ENCODE measurements at places on chromosomes 6 and 20.

DNA sequence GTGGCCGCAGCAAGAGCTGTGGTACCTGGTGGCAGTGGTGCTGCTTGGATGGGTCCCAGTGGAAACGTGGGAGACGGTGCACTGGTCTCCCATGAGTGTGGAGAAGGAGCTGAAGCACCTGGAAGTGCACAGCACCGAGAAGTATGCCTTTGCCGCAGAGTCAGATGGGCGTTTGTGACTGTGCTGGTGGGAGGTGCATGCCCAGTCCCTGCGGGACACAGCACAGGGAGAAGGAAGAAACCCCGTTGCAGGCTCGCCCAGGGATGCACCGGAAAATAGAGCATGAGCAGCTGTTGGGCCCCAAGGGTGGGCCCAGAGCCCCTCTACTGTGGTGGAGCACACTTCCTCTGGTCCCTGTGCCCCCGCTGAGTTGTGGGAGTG lies 19.3 kb upstream of the RGS17 start:
- DNase-seq, result no peak

DNA sequence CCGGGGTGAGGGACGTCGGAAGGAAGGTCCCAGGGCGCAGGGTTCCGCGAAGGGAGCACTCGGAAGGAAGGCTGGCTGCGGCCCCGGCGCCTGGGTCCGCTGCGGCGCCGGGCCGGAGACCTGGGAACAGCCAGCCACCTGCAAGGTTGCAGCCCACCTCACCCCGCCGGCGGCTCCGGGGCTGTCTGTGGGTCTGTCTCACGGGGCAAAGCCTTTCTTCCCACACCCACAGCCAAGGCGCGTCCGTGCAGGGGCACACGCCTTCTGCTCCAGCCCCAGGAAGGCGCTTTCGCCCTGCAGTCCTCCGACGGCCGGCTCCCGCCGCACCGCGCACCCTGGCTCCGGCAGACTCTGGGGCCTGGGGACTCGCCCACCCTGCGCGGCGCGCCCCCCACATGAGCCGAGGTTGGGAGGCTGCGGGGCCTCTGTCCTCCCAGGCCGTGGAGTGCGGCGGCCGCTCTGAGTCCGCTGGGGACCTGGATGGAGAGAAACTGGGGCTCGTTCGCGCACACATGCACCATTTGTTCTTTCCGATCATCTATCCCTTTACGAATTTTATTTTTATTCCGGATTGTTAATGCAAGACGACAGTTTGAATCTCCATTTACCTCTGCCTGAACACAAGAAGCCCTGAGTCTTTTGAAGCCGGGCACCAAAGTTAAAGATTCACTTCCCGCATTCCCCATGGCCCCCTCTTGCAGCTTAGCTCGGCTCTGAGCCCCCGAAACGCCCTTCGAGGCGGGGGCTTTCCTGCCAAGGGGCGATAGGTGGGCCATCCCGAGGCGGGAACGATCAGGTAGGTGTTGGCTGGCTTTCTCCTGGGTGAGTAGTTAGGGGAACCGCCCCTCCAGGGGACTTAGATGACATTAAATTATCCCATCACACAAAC lies 4.5 kb upstream of the FOXC1 start:
- DNase-seq, result no peak

GRCh38 chr6:14129575-14129974 lies 12.0 kb downstream of the CD83 start:
- DNase-seq, result peak; percentile 78

GRCh38 chr6:67345946-67346345 lies 1289.1 kb upstream of the ADGRB3 start:
- DNase-seq, result no peak

DNA sequence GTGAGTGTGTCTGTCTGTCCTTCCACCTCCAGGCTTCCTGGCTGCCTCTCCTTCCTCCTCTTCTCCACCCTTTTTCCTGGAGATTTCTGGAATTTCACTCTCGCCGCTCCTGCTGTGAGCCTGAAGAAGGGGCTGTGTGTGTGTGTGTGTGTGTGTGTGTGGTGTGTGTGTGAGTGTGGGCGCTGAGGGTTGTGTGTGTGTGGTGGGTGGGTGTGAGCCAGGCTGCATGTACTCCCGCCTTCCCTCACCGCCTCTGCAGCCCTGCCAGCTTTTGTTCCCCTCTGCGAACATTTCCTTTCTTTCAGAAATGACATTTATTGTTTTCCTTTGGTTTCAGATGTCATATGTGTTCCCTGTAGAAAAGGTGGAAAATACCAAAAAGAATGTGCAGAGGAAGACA lies 76.0 kb downstream of the SRC start:
- DNase-seq, result no peak

GRCh38 chr6:160274871-160275510 lies 16.4 kb upstream of the SLC22A2 start:
- DNase-seq, result no peak

- no peak for DNase-seq
Observed at GRCh38 chr6:135331002-135331401, 149.9 kb downstream of the MYB start.

DNA sequence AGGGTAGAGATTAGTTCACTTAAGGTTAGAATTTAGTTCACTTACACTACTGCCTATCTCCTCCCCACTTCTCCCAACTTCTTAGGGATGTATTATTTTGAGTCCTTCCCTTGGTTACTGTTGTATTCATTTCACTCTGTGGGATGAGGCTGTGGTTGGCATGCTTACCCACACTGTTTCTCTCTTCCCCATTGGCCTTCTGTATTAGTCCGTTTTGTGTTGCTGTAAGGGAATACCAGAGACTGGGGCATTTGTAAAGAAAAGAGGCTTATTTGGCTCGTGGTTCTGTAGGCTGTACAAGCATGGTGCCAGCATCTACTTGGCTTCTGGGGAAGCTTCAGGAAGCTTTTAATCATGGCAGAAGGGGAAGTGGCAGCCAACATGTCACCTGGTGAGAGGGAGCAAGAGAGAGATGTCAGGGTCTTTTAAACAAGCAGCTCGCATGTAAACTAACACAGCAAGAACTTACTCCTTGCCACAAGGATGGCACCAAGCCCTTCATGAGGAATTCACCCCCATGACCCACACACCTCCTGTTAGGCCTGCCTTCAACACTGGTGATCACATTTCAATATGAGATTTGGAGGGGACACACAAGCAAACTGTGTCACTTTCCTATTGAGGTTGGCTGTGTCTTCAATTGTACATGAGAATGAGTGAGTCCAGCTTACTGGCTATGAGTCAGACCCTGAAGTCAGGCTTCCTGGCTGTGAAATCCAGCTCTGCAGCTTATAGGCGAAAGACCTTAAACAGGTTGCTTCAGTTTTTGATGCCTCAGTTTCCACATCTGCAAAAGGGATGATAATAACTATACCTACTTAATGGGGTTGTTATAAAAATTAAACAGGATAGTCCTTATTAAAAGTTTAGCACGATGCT lies 53.3 kb downstream of the SYNDIG1 start:
- DNase-seq, result peak; percentile 7

- peak; percentile 73 for DNase-seq
Observed at GRCh38 chr6:132797951-132798868, at the start of gene SLC18B1. Gene SLC18B1 (minus strand): TSS chr6:132798637. CDS start chr6:132798456, 181 bp downstream.

DNA sequence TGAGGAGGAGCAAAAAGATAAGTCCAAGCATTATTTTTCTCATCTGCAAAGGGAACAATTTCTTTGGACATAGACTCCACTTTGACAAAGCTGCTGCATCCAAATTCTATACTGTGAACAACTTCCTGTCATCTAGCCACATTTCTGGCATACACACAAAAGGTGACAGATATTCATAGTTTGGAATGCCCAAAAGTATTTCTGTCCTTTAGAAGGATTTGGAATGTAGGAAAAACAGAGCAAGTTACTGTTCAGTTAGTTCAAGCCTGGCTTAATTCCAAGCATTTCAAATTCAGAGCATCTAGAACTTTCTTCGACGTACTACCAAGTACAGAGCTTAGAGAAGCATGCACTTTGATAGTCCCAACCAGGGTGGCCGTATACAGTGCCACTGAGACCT lies 134.0 kb downstream of the PDE7B start:
- DNase-seq, result no peak

DNA sequence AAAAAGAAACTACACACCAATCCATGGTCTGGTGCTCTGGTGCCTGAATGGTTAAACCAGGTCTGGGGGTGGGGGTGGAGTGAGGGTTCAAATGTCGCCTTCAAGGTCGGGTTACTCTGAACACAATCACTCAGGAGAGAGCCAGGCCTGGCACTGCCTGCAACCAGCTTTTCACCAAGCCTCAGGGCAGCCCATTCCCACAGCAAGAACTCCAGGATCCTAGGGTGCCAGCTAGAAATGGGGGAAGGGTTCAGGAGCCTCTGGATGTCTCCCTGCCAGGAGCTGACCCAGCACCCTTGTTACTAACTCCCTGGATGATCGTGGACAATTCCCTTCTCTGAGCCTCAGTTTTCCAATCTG lies 6.7 kb downstream of the SDC4 start:
- no peak for DNase-seq

DNA sequence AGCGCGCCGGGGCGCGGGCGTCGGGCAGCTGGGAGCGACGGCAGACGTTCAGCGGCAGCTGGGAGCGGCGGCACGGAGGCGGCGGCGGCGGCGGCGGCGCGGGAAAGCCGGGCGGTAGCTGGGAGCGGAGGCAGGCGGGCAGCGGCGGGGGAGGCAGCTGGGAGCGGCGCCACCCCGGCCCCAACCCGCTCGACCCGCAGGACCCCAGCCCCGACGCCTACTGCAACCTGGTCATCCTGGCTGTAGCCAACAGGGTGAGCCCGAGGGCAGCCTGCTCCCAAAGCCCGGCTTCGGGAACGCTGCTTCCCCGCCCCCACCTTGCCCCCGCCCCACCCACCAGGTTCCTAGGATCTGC lies 8.9 kb downstream of the CCM2L start:
- no peak for DNase-seq

- DNase-seq, result peak; percentile 90
Observed at GRCh38 chr6:110509617-110510241, 33.3 kb upstream of the SLC22A16 start.

GRCh38 chr6:136146130-136146529 lies 104.0 kb downstream of the MTFR2 start:
- no peak for DNase-seq

DNA sequence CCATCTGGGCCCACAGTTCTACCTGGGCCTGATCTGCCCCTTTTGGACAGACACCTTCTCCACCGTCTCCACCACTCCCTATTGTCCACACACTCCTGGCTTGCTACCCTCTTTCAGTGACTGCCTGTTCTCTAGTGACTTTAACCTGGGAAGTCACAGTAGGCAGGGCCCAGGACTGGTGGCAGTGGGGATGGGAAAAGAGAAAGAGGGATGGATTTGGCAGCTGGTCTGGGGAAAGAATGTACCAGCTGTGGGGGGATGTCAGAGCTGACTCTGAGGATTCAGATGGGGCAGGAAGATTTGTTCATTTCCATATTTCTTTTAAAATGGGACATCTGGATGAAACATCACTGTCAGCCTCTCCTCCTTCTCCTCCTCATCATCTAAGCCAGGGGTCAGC lies 85.5 kb downstream of the SULF2 start:
- no peak for DNase-seq

DNA sequence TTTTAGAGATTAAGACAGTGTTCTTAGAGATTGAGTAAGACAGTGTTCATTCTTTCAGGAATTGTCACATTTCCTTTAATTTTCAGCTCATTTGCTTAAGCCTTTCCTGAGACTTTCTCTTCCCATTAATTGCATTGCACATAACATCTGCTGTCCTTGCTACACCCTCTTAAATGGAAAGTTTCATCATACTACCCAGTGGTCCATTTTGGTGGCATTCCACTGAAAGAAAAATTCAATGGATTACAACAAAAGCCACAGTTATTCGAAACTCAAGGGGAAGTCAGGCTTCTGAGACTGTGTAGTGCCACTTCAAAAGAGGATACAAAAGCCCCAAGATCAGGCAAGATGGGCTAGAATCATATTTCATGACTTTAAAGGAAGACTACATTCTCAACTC lies 64.0 kb downstream of the RSPO3 start:
- peak; percentile 70 for DNase-seq

- no peak for DNase-seq
Observed at GRCh38 chr6:109373762-109374161, 8.5 kb downstream of the CD164 start.

DNA sequence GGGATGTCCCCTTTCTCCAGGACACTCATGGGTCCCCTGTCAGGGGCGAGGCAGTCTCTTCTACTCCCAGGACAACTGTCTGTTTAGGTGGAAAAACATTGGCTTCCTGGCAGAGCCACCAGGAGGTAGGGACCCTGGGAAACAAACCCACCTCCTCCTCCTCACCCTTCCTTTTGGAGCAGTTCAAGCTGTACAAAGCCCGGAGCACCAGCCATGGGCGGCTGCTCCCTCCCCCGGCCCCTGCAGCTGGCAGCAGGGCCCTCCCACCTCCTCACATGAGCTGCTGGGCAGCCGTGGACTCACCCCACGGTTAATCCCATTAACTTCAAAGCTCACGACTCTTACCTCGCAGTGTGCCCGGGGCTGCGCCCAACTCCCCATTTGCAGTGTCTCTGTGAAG lies 48.6 kb downstream of the CDH4 start:
- DNase-seq, result no peak

- no peak for DNase-seq
Observed at GRCh38 chr6:142712231-142712630, 232.7 kb downstream of the HIVEP2 start.

DNA sequence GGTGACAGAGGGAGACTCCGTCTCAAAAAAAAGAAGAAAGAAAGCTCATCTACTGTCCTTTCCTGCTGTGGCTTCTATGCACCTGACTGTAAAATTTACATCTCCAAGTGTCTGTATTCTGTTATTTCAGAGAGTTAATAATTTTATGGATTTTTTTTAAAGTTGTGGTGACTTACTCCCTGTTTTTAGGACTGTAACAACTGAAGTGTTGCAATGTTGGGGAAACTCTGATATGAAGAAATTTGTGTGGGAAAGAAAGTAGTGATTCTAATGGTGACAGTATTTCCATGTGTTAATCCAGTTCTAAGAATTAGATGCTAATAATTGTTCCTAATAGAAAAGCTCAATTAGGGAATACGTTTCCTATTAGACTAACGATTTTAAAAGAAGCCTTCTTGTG lies 27.4 kb downstream of the STX11 start:
- no peak for DNase-seq

- DNase-seq, result no peak
Observed at GRCh38 chr20:48704761-48705160, 123.0 kb downstream of the PREX1 start.

- DNase-seq, result no peak
Observed at GRCh38 chr6:170561555-170561954, 7.4 kb downstream of the TBP start.

DNA sequence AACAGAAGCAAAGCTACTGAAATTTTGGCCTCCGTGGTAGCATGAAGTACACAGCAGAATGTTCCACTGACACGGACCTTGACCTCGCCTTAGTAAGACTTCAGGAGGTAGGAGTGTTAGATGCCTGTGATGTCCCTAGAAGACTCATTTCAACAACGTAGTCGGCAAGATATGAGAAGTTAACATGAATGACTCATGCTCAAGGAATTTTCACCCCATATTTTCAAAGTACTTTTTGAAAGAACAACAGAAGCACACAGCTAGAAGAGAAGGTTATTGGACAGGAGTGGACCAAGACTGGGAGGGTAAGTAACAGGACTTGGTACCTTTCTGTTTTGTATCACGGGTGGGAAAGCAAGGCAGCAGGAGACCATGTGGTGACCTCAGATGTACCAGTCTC lies 78.0 kb downstream of the DZANK1 start:
- peak; percentile 48 for DNase-seq

- no peak for DNase-seq
Observed at GRCh38 chr6:19032591-19033295, 645.6 kb downstream of the RNF144B start.

GRCh38 chr6:17086469-17086868 lies 15.4 kb upstream of the STMND1 start:
- peak; percentile 87 for DNase-seq
